Activated CD4-positive, alpha-beta T cell treated with anti-CD3 and anti-CD28 coated beads, Interleukin-2, amount 10 ng/mL, durations not matched to agents 24 days and 14 days (primary cell): ENCODE measurements at places on chromosomes 11 and 22.

DNA sequence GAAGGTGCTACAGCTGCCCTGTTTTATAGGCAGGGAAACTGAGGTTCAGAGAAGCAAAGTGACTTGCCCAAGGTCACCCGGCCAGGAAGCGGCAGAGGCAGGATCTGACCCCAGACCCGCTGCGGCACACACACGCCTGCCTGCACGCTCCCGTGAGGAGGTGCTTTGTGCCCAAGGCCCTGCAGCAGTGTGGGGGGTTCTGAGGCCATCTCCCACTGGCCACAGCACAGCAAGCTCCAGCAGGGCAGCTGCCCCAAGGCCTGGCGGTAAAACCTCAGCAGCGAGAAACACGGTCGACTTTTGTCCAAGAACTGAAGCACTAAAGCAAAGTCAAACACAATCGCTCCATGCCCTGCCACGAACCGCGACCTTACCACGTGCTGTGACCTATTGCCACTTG lies 42.7 kb downstream of the CDKN1C start:
- DNase-seq = no peak

- DNase-seq = no peak
Observed at GRCh38 chr22:40480996-40481395, 110.6 kb downstream of the SGSM3 start.

DNA sequence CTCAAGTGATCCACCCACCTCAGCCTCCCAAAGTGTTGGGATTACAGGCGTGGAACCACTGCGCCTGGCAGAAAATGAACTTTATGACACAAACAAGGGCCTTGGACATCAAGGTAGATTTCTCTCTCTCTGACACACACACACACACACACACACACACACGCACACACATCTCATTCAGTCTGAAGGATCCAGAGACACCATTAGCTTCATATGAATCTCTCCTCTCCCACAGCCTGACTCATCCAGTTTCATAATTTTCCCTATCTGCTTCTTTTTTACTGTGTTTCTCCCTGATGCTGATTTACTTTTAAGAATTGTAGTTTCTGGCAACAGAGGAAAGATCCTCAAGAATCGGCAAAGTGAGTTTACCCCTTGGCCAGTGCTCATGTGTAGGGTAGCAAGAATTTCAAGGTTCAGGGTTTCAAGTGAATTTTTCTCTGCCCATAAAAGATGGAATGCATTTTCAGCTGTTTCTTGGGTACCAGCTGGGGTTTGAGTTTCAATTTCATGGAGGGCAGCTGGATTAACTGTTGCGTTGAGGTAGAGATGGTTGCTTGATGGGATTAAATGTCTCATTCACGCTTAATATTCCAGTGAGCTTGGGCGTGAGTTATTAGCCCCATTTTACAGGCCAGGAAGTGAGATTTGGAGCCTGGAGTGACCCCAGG lies 3.5 kb downstream of the MYO18B start:
- DNase-seq = no peak

DNA sequence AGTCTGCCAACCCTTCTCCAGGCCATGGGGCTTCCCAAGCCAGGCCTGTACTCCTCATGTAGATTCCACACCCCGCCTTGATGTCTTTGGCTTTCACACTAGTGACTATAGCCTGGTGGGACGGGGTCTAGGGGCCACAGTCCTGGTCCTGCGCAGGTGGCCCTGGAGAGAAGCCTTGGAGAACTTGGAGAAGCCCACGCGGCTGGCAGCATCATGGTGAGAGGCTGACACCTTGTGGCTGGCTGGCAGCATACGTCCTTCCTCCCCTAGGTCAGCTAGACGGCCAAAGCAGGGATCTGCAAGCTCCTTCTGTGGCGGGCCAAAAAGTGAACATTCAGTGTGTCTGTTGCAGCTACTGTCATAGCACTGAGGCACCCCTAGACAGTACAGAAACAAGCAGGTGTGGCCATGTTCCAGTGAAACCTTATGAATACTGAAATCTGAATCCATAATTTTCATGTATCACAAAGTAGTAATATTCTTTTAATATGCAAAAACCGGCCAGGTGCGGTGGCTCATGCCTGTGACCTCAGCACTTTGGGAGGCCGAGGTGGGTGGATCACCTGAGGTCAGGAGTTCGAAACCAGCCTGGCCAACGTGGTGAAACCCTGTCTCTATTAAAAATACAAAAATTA lies 42.0 kb downstream of the FAM83F start:
- peak; percentile 84 for DNase-seq

DNA sequence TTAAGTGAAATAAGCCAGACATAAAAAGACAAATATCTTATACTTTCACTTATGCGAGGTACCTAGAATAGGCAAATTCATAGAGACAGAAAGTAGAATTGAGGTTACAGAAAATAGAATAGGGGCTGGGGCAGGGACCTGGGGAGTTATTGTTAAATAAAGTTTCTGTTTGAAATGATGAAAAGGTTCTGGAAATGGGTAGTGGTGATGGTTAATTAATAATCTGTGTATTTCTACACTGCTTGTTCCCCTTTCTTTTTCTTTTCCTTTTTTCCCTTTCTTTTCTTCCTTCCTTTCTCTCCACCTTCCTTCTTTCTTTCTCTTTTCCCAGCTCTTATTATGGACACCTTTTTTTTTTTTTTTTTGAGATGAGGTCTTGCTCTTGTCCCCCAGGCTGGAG lies 2.8 kb downstream of the NAALADL1 start:
- no peak for DNase-seq

DNA sequence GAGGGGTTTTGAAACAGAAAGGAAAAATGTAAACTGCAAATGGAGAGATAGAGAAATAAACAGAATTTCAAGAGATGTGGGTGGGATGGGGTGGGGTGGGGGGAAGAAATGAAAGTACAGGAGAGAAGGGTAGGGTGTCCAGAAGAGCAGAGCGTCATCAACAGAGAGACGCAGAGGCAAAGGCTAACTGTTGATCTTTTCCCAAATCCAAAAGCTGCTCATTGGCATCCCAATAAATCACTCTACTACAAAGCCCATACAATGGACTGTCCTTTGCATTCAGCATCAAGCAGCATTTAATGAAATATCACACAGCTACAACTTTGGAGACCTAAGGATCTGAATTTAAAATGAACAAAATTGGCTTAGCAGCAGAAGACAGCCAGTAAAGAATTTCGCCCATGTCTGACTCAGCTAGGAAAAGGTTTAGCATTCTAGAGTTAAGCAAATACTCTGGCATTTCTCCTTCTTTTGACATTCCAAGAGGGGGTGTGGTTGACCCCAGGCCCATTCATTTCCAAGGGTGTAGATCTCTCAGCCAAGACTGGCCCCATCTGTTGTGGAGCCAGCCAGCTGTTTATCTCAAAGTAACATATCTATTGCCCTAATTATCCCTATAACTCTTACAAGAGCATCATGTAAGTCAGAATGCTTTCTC lies 1.5 kb downstream of the RAB30 start:
- no peak for DNase-seq

DNA sequence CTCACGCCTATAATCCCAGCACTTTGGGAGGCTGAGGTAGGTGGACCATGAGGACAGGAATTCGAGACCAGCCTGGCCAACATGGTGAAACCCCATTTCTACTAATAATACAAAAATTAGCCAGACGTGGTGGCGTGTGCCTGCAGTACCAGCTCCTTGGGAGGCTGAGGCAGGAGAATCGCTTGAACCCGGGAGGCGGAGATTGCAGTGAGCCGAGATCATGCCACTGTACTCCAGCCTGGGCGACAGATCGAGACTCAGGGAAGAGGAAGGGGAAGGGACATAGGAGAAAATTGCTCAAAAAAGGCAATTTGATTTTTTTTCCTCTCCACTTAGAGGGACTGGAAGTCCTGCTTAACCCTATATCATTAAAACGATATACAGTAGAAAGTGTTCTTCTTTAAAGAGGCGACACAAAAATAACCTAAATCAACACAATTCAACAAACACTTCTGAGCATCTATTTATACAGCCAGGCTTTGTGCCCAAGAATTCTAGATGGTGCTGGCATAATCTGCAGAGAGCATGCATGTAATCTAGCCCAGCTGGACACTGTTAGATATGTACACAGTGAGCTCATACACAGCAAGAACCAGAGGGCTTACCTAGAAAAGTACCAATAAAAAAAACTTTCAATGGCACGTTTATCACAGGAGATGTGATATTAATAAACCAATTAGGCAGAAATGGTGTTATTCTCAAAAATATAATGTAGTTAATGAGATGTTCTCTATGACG lies 20.9 kb upstream of the DENND5A start:
- no peak for DNase-seq
